ENCODE measurements at places on chromosomes 1 and 21.

GRCh38 chr1:119815361-119815760 lies 4.1 kb upstream of the REG4 start:
- no peak for DNase-seq

- no peak for DNase-seq
Measured at GRCh38 chr1:17507915-17508314, 31.6 kb upstream of the ARHGEF10L start.

- no peak for DNase-seq
Measured at GRCh38 chr1:198212675-198213074, 55.9 kb downstream of the NEK7 start.

- DNase-seq: no peak
Measured at GRCh38 chr21:26007951-26008498, 162.5 kb downstream of the APP start.

GRCh38 chr1:72397786-72398185 lies 115.4 kb upstream of the NEGR1 start:
- no peak for DNase-seq

DNA sequence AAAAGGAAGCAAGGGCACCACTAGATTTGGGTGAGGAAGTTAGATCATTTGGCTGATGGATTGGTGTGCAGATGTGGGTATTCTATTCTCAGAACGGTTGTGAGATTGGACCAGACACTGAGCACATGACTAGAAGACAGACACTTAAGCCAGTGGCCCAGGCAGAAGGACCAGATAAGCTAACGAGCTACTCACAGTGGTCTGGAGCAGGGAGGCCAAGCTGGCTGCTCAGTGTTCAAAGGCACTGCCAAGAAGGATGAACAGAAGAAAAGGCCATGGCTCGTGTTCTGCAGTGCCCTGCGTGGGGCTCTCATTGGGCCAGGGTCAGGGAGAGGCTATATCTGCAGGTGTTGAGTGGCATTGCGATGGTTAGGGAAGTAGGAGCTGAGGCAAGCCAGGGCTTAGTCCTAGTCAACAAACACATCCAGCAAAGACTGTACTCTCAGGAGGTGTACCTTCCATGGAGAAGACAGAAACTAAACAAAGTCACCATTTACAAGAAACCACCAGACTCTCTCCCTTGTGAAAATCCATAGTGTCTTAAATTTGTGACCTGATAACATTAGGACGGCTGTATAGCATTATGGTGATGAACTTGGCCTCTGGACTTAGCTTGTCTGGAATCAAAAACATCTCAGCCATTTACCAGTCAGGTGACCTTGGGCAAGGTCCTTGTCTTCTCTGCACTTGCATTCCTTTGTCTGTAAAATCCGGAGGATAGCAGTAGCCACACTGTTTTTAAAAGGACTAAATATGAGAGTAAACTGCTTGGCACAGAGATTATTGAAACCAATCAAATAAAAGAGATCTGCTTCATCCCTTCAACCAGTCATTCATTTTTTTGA lies 274.5 kb downstream of the SIPA1L2 start:
- DNase-seq: no peak

DNA sequence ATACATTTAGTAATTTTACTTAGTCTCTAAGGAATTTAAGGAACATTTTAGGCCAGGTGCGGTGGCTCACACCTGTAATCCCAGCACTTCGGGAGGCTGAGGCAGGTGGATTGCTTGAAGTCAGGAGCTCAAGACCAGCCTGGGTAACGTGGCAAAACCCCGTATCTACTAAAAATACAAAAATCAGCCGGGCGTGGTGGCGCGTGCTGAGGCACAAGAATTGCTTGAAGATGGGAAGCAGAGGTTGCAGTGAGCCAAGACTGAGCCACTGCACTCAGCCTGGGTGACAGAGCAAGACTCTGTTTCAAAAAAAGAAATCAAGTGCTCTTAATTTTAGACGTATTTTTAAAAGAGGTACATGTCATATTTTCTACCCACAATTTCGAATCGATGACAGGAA lies 3.3 kb downstream of the NDC1 start:
- no peak for DNase-seq

DNA sequence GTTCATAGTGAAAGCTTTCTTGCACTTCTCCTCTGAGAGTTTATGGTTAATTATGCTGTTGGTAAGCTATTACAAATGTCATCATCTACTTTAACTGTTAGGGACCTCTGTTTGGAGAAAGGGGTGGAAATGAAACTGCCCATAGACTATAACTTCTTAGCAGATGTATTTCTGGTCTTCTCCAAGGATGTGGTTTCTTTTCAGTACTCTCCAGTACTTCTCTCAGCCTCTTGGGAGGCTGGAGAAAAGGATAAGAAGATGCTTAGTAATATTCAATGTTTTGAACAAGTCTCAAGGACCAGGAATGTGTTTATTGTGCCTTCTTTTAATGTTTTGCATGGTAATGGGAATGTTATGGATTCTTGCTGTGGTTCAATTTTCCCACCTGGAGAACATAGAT lies 60.4 kb downstream of the LAMC2 start:
- no peak for DNase-seq

DNA sequence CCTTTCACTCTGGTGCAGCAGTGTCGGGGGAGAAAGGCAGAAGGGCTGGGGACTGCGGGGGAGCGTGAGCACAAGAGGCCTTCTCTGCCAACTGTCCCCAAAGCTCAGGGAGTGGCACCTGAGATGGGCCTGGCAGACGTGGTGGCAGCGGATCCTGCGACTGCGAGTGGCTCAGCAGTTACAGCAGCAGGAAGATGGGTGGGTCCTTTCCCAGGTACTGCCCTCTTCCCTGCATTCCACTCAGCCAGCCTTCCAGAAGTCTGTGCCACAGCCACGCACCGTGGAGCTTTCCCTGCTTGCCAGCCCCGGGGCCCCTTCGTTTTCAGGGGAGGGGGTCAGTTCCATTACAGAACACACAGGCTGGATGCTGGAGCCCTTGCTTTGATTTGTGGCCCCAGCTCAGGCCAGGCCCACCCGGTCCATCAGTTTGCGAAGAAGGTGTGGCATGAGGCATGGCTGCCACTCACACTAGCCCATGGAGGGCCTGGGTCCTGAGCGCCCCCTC lies 17.2 kb downstream of the MTHFR start:
- no peak for DNase-seq

DNA sequence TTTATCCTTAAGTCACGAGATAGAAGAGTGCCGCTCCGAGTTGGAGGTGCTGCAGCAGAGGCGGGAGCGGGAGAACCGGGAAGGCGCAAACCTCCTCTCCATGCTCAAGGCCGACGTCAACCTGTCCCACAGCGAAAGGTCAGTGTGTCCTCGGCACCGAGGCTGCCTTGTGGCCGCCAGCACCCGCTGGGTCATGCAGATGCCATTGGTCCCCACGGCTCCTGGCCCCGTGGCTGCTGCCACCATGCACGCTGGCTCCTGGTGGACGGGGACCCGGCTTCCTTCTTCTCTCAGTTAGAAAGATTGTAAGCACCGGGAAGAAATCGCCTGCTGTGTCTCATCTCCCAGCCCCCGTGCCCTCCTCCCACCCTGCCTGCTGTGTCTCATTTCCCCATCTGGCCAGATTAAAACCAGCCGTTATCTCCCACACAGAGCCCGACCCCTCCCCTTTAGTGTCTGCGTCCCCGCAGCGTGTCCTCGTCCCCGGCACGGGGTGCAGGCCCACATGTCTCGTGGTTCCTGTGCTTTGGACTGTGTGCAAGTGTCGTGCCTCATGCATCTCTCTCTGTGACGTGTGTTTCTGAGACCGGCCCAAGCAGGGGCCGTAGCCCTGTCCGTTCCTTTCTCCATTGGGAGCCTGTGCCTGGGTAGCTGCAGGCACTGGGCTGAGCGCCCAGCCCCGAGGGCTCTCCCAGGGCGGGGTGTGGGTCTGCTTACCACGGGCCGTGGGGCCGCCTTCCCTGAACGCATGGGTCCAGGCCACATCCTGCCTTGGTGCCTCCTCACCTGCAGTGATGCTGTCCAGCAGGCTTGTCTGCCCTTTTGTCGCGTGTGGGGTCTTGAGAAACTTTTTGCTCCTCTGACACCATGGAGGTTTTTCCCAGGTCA lies 62.1 kb downstream of the PCNT start:
- DNase-seq: no peak

GRCh38 chr1:78617615-78618026 lies 2.6 kb upstream of the IFI44L start:
- DNase-seq: peak; percentile 77

- no peak for DNase-seq
Measured at GRCh38 chr1:227378871-227379554, 60.7 kb upstream of the CDC42BPA start.

- no peak for DNase-seq
Measured at GRCh38 chr1:228792601-228793000, 57.3 kb downstream of the RHOU start.

DNA sequence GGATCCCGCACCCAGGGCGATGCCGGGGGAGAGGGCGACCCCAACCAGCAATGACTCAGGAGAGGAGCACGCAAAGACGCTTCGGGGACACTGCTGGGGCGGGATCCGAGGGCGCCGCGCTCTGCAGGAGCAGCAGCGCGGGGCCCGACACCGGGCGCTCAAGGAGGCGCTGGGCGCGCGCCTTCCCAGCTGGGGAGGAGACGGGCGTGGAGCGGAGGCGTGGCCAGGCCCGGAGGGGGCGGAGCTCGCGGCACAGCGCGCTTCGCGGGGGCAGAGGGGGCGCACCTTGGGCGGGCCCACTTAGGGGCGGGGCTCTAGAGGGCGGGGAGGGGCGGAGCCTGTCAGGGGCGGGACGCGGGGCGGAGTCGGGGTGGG lies 369 bp downstream of the SUMO3 start:
- peak; percentile 78 for DNase-seq

DNA sequence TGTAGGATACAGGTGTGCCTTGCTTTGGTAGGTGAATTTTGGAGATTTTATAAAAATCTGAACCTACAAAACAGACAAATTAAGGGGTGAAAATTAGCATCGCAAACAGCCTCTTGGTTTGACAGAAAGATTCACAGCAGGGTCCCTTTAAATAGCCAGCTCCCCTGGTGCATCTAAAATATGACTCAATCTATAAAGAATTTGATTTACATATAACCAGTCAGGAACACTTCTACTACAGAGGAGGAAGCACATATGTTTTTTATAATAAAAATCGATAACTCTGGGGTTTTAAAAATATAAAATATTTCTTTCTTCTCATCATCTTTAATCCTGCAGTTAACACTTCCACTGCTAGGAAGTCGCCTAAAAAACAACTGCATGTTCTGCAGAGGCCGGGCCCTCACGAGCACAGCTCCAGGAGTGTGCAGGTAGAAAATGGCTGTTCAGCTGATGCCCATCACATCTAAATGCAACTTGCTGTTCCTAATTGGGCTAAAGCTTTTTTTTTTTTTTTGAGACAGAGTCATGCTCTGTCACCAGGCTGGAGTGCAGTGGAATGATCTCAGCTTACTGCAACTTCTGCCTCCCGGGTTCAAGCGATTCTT lies 203.4 kb downstream of the HS2ST1 start:
- DNase-seq: no peak

Measured in stimulated activated naive CD4-positive, alpha-beta T cell (primary cell).